NB4 (cell line): ENCODE measurements at places on chromosomes 2 and 18.

- DNase-seq, result no peak
Measured at GRCh38 chr2:3000968-3001367, 376.6 kb downstream of the EIPR1 start.

DNA sequence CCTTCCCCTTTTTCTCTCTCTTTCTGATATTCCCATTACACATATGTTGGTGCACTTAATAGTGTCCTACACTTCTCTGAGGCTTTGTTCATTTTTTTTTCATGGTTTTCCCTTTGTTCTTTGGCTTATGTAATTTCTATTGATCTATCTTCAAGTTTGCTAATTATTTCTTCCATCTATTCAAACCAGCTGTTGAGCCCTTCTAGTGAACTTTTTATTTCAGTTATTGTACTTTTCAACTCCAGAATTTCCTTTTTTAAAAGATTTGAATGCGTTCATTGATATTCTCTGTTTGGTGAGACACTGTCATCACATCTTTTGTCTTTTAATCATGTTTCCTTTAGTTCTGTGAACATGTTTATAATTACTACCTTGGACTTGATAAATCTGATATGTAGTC is 118.2 kb downstream of the ARHGEF4 start:
- no peak for DNase-seq

- DNase-seq, result no peak
Measured at GRCh38 chr2:146532509-146533147, 1312.2 kb upstream of the ACVR2A start.

DNA sequence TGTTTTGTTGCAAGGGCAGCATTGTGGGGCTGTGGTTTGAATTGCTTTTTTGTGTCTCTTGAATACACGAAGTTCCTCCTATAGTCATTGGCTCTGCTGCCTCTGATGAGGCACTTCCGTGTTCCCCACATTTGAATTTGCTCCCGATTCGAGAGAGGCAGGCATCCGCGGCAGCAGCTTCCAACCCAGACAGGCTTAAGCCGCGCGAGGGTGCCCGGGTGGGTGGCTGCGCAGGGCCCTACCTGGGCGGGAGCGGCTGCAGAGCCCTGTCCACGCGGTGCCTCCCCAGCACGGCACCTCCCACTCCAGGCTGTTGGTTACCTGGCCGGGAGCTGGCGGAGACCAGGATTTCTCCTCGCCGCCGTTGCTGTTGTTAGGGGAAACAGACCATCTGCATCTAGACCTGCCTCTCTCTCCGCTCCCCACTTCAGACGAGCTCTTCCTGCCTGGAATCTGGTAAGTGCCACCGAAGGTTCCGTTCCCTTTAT is 151.3 kb downstream of the NEDD4L start:
- DNase-seq, result no peak

- DNase-seq, result no peak
Measured at GRCh38 chr2:55169359-55169758, 62.7 kb downstream of the CLHC1 start.

- no peak for DNase-seq
Measured at GRCh38 chr2:196322973-196323810, 151.8 kb upstream of the STK17B start.

- DNase-seq, result no peak
Measured at GRCh38 chr18:676736-677135, 19.3 kb downstream of the TYMS start.

DNA sequence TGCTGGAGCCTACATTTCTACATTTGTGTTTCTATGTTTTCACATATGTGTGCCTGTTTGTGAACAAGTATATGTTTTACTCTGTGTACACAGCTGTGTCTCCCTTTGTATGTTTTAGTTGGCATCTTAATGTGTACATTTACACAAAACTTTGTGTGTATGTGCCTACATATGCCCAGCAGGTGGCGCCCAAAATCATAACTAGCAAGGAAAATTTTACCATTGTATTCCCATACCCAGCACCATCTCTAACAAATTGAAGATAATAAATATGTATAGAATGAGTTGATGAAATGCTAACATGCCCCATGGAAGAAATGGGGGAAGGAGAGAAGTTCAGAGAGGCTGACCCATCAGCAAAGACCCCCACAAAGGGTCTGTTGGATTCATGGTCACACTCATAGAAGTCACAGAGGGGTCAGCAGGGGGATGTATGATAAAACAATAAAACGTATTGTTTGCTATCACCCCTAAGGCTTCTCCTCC is 48.1 kb downstream of the PKDCC start:
- DNase-seq, result peak; percentile 80

GRCh38 chr2:149808556-149808955 is 221.0 kb upstream of the MMADHC start:
- peak; percentile 17 for DNase-seq

DNA sequence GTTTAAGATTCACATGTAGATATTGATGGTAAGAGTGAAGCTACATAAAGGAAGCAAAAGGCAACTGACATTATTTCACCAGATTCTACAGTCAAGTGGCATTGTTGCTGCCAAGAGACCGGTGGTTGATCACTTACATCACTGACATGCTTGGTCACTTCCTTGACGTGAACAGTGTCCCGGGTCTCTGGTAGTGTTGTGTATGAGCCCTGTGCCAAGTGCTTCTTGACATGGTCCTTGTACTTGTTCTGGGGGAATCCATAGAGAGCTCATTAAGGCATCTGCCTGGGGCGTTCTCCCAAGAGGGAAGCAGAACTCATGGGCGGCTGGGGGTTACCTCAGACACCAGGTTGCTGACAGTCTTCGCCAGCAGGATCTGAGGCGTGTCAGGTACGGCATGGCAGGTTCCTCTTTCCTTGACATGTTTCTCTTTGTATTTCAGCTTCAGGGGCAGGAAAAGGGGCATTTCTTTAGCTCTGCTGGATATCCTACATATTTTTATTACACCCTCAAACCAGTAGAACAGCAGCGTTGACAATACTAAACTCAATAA is 116.2 kb downstream of the RIF1 start:
- DNase-seq, result no peak

DNA sequence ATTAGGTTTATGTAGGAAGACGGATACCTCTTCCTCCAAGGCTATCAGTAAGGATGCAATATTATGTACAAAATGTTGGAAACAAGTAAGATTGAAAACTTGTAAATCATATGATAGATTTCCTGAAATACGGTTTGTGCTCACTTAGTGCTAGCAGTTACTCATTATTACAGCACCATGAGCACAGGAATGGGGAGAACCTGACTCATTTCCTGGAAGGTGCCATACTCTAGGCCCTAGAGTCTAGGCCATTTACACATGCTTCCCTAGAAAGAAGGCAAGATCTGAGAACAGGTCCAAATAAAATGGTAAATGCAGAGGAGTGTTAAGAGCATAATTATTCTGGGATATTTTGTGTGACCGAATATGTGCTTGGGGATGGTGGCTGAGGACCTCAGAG is 467.7 kb upstream of the CELF4 start:
- DNase-seq, result no peak

- peak; percentile 26 for DNase-seq
Measured at GRCh38 chr2:237542001-237542704, 24.2 kb upstream of the PRLH start.

- no peak for DNase-seq
Measured at GRCh38 chr2:98315957-98316356, 30.3 kb upstream of the CNGA3 start.

- DNase-seq, result no peak
Measured at GRCh38 chr2:217973008-217973787, 29.6 kb downstream of the TNS1 start.

- no peak for DNase-seq
Measured at GRCh38 chr2:235603659-235604058, 109.8 kb downstream of the AGAP1 start.

DNA sequence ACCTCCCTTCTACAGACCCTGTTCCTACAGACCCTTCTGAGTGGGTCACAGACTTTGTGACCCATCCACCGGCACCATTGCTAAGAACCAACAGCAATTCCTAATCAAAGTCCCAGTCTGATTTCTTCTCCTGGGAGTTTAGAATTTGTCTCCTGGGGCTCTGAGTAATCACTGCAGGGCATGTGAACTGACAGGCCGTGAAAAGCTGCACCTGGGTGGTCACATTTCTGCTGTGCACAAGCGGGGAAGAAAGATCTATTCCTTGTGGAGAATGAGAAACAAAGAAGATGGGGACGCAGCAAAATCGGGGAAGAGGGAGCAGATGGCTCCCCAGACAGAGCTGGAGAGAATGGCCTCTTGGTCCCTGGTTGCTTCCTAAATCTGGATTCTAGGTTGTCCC is 151.0 kb downstream of the ARL4C start:
- no peak for DNase-seq
